Activated gamma-delta T cell treated with anti-CD3 and anti-CD28 coated beads, Interleukin-2, amount 50 U/mL, for 16 hours (primary cell): ENCODE measurements at places on chromosomes 5 and 9.

GRCh38 chr5:138448070-138448469, 9.2 kb downstream of the REEP2 start:
- no peak for DNase-seq

- DNase-seq = no peak
Observed at GRCh38 chr9:125409637-125410521, 148.3 kb downstream of the GAPVD1 start.

DNA sequence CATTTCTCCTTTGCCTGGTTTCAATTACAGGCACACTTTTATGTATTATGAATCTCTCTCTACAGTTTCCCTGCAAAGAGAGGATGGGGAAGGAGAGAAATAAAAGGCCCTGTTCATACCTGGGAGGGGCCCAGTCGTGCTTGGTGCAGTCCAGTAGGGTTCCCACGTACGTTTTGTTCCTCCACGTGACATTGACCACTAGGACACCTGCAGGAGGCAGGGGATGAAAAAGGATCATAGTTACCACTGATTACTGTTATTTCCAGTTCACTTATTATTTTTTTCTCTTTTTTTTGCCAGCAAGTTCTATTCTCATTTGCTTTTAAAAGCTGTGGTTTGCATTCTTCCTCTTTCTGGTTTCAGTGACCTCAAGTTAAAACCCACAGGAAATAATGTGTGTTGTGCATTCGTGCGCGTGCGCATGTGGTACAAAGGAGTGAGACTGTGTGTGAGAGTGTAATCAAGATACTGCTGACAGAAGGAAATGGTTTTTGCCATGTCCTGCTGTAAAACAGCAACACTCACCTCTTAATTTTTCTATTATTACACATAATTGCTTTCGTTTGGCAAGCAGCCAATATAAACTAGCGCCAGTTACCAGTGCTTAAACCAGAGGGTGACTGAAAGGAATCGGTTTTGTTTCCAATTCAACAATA, 96.8 kb downstream of the ZNF608 start:
- DNase-seq = peak; percentile 30

GRCh38 chr9:109478051-109478563, 20.0 kb downstream of the PTPN3 start:
- no peak for DNase-seq

GRCh38 chr5:168269937-168270330, 21.5 kb upstream of the WWC1 start:
- no peak for DNase-seq

GRCh38 chr9:116716438-116716837, 29.3 kb downstream of the TRIM32 start:
- no peak for DNase-seq

DNA sequence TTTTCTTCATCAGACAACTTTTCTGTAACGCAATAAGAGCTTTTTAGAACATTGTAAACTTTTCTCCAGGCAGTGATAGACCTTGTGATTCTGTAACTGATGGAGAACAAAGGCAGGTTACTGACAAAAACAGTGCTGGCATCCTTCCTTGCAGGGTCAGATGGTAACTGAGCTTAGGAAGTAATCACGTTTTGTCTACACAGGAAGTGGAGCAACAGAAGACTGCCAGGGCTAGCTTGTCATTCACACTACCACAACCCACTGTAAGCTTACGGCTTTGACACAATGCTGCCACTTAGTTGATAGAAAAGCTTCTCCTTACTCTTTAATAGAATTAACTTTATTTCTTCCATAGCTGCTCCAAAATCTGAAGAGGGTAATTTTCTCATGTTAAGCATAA, 46.8 kb downstream of the FBN2 start:
- DNase-seq = no peak

GRCh38 chr9:72826996-72827949, 125.6 kb downstream of the ALDH1A1 start:
- DNase-seq = no peak

DNA sequence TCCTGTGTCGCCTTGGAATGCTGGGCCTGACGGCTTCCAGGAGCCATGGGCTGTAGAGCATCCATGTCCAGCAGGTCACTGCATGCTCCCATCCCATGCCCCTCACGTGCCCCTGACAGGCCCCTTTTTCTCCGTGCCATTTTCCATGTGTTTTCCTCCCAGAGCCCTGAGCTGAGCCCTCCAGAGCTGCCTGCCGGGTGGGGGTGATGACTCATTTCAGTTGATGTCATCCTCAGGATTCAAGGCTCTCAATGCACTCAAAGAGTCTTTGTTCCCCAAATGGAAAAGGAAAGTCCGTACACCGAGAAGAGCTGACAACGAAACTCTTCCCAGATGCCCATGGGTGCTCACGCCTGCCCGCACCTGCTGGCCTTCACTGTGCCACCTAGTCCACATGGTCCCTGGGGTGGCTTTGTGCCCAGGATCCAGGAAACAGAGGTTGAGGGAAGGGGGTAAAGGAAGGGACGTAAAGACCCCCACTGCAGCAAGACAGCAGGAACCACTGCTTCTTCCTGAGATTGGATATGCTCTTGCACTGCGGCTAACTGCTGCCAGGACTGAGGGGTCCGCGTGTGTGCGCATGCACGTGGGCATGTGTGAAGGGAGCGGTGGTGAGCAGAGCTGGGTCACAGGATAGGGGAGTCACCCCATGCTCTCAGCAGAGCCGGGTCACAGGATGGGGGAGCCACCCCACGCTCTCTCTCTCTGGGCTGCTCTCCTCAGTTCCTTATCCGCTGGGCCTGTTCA, 27.6 kb downstream of the COL15A1 start:
- DNase-seq = no peak

GRCh38 chr5:136016945-136017530, 11.8 kb upstream of the TGFBI start:
- no peak for DNase-seq

- DNase-seq = no peak
Observed at GRCh38 chr5:150319484-150319790, 16.7 kb upstream of the ARSI start.

- no peak for DNase-seq
Observed at GRCh38 chr5:153831973-153832372, 206.7 kb downstream of the FAM114A2 start.

DNA sequence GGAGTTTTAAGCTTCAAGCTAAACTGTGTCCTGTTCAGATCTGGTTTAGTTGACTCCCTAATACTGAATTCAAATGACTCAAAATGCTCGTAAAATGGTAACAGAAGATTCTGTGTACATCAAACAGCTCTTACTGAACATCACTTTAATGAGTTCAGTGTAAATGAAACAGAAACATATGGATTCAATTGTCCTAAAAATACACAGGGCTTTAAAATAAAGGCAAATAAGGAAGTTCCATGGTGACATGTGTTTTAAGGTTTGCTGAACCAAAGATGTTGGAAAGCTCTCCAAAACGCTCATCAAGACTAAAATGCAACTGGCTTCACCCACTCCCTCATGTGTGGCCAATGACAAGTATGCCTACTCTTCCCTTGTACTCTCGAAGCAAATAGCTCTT, 340.0 kb upstream of the PIK3R1 start:
- DNase-seq = no peak

DNA sequence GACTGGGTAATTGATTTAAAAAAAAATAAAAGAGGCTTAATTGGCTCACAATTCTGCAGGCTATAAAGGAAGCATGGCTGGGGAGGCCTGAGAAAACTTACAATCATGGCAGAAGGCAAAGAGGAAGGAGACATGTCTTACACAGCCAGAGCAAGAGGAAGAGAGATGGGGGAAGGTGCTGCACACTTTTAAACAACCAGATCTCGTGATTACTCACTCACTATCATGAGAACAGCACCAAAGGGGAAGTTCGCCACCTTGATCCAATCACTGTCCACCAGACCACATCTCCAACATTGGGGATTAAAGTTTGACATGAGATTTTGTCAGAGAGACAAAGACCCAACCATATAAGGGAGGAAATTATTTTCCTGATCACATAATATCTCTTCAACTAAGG, 138.8 kb upstream of the NR4A3 start:
- DNase-seq = no peak

- no peak for DNase-seq
Observed at GRCh38 chr9:69822116-69822750, 1.6 kb downstream of the CFAP95 start.

DNA sequence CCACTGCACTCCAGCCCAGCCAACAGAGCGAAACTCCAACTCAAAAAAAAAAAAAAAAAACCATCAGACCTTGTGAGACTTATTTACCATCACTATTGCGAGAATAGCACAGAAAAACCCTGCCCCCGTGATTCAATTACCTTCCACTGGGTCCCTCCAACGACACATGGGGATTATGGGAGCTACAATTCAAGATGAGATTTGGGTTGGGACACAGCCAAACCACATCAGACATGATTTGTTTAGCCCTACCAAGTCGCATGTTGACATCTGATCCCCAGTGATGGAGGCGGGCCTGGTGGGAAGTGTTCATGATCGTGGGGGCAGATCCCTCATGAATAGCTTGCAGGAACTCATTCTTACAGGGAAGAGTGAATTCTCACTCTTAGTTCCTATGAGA, 26.6 kb downstream of the MYO10 start:
- no peak for DNase-seq

GRCh38 chr9:133429641-133430161, 7.5 kb downstream of the ADAMTS13 start:
- no peak for DNase-seq

GRCh38 chr9:129549139-129549538, 71.8 kb downstream of the C9orf50 start:
- no peak for DNase-seq

GRCh38 chr5:179407191-179408175, 62.2 kb upstream of the ADAMTS2 start:
- no peak for DNase-seq

DNA sequence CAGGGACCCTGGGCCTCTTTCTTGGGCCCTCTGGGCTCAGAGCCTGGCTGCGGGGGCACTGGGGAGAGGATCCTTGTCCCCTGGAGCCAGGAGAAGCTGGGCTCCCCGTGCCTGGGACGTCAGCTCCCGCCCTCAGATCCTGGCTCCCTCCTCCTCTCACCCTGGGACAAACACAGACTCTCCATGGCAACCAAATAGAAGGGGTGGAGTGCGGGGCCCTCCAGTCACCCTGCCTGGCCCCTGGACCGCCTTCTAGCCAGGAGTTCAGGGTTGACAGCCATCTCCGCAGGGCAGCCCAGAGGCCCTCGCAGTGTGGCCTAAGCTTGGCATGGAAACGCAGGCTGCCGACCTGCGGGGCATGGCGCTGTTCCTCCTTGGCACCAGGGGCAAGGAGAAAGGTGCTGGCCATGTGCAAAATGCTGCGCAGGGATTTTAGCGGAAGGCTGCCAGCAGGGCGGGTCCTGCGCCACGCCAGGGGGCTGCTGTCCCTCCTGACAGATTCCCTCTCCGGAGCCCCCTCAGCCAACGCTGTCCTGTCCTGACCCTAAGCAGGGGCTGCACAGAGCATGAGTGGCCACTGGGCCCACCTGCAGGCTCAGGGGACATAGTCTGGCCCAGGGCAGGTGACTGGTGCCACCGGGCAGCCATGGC, 1.0 kb downstream of the ZDHHC11 start:
- DNase-seq = no peak
